ENCODE measurements at places on chromosomes 7 and 10.

GRCh38 chr7:49714182-49714581 is 59.3 kb upstream of the VWC2 start:
- DNase-seq, result no peak

- DNase-seq, result no peak
These were observed 224.9 kb downstream of the SKIDA1 start for GRCh38 chr10:21300551-21300950.

- no peak for DNase-seq
These were observed 66.9 kb downstream of the BBS9 start for GRCh38 chr7:33196221-33196620.

- DNase-seq, result no peak
These were observed 7.2 kb upstream of the AKR1B10 start for GRCh38 chr7:134520130-134520529.

GRCh38 chr10:5999440-6000165 is 22.3 kb upstream of the IL15RA start:
- DNase-seq, result no peak

DNA sequence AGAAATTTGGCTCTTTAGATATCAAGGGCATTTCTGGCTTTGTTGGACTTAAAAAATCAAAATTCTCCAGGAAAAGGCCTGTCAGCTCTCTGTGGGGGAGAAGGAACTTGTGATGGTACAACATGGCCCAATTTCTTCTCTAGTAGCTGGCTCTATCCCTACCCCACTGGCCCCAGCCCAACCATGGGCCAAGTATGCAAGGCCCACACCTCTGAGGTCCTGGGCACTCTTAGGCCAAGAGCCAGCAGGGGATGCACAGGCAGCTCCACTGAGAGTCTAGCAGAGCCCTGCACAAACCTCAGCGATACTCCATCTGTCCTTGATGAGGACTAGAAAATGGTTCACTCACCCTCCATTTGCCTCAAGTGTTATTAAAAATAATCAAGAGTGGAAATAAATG is 261.2 kb downstream of the C7orf25 start:
- DNase-seq, result no peak

DNA sequence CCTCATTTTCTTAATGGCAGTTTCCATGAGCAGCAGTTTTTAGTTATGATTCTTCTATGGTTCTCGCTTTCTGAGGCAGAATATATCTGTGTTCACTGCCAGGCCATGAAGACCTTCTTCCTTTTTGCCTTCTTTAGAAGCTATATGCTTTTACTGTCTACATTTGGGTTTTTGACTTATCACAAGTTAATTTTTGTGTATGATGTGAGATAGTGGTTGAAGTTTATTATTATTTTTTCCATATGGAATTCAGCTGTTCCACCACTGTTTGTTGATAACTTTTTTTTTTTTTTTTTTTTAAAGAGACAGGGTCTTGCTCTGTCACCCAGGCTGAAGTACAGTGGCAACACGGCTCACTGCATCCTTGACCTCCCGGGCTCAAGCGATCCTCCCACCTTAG is 44.5 kb downstream of the INPP5A start:
- no peak for DNase-seq

DNA sequence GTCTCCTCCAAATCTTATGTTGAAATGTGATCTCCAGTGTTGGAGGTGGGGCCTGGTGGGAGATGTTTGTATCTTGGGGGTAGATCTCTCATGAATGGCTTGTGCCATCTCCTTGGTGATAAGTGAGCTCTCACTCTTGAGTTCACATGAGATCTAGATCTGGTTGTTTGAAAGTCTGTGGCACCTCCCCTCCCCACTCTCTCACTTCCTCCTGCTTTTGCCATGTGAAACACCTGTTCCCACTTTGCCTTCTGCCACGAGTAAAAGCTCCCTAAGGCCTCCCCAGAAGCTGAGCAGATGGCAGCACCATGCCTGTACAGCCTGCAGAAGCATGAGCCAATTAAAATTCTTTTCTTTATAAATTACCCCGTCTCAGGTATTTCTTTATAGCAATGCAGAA is 23.5 kb downstream of the TMEM229A start:
- no peak for DNase-seq

GRCh38 chr10:124669141-124669823 is 74.9 kb downstream of the FAM53B start:
- DNase-seq, result no peak

DNA sequence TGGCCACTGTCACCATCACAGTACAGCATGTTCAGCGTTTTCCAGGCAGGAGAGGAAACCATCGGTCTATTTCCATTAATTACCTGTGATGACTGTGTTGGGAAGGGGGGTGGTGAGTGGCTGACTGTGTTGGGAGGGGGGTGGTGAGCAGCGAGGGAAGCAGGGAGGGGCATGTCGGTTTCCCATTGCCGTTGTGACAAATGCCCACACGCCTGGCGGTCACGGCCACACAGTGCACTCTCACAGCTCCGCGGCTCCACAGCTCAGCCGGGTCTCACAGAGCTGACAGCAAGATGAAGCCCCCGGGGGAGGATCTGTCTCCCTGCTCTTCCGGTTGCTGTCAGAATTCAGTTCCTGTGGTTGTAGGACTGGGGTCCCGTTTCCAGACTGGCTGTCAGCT is 39.0 kb downstream of the AP5Z1 start:
- no peak for DNase-seq

DNA sequence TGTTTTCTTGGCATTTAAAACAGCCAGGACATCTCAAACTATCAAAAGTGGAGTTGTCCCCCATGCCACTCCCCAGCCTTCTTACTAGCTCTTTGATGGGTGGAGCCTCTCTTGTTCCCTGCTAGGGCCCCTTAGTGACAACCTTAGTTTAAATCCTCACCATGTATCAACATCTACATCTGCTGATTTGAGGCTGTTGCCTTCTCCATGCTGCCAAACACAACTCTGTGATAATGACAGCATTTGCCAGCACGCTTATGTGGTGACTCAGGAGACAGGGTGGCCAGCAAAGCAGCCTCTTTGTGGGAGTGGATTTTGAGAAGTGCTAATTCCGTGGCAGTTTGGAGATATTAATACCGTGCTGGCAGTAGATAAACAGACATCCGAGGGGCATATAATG is 145.4 kb downstream of the LRRC4 start:
- no peak for DNase-seq

GRCh38 chr10:9895453-9895852 is 1122.2 kb upstream of the CELF2 start:
- DNase-seq, result no peak

GRCh38 chr7:68785036-68785435 is 813.2 kb upstream of the AUTS2 start:
- no peak for DNase-seq

DNA sequence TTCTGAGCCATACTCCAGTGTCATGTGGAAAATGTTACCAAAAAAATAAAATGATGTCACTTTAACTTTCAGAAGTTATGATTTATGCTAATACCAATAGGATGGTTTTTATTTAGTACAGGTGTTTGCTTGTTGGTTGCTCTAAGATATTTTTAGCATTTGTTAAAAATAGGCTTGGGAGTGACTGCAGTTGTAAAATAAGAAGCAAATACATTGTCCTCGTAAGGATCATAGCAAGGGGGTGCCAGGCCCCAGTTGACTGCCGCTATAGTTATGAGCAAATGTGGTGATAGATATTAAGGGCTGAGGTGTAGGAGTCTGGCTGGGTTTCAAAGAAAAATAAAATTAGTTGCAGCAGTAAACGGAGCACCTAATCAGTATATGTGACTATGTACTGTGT is 354.4 kb upstream of the BMPER start:
- no peak for DNase-seq

- no peak for DNase-seq
These were observed 208.1 kb upstream of the DKK1 start for GRCh38 chr10:52106011-52106410.

DNA sequence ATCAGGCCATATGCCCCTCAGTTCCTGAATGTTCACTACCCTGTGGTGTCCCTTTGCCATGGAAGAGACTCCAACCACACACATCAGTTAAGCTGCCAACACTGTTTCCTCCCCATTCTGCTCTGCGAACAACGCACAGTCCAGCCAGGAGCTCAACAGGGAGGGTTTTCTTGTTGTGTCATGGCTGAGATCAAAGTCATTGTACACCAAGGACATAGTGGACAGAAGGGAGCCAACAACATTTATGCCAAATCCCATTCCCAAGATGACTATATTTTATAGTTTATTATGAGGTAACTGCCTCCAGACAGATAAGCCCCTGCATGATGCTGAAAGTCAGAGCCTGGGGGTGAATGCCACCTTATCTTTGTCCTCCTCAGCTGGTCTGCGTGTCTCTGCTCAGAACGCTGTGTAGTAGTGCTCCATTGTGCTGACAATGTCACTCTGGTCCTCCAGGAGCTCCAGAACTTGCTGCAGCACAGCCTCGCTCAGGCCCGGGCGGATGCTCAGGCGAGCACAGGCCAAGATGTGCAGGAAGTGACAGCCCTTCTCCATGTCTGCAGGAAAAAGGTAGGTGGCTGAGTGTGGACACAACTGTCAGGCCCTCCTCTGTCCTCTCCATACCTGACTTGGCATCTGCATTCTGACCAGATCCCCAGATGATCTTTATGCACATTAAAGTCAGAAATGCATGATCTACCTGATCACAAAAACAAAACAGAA is 27.1 kb upstream of the SH3PXD2A start:
- DNase-seq, result no peak

DNA sequence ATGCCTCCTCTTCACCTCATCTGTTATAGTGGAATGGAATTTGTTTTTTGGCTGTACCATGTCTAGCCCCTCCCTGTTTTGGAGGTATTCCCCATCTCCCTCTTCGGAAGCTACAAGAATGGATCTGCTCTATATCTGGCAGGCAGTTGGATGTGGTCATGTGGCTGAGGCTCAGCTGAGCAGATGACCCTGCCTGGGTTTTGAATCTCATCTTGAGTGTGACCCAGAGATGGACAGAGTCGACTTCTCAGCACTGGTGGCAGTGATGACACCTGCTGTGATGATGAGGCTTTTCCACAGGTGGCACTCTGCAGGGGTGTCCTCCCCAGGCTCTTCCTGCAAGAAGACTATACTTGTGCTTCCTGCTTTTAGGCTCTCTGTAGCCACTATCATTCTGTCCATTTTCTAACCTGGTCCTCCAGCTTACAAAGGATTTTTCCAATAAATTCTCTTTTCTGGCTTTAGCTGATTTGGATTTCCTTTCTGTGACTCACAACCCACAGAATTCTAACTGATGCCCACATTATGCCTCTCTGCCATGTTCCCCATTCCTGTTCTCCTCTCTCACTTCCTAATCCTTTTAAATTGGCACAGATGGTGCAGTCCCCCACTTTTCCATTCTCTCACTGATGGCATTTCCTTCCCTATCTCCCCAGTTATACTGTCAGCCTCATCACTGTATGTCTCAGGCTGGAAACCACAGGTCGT is 7.5 kb upstream of the ARHGAP22 start:
- no peak for DNase-seq

DNA sequence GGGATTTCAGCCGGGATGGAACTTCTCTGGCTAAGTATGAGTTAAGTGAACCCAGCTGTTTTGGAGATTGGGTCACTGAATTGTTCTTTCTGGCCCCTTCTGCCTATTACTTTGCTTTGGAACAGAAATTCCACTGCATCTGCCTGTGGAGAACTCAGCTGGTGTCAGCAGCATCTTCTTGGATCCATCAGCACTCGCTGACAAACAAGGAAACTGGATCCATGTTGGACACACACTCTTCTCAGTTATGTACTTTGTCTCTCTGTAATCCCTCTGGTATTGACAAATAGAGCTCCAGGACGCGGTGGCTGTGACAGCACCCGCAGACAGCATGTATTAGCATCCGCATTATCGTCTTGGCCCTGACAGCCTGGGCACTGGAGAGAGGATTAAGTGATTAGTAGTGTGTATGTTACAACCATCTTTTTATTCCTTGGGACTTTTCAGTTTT is 73.0 kb upstream of the BMPER start:
- no peak for DNase-seq

DNA sequence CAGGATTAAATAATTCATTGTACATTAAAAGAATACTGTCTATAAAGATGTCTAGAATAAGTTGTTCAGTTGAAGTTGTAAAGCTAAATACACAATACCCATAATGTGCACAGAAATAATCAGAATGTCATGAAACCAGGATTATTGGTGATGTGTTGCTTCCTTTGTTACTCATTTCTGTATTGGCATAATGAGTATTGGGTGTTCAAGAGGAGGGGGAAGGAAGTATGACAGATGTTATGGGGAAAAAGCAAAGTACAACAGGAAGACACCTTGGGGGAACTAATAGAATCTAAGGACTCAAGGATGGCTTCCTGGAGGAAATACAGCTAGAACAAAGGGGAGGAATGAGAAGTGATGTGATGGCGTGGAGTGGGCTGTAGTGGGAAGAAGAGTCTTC is 15.0 kb downstream of the ANKRD1 start:
- DNase-seq, result no peak

- DNase-seq, result no peak
These were observed 8.4 kb downstream of the LRMDA start for GRCh38 chr10:75439811-75440210.

- no peak for DNase-seq
These were observed 11.8 kb upstream of the ZMIZ2 start for GRCh38 chr7:44736896-44737295.

- no peak for DNase-seq
These were observed 10.6 kb upstream of the GRB10 start for GRCh38 chr7:50793120-50793946.

DNA sequence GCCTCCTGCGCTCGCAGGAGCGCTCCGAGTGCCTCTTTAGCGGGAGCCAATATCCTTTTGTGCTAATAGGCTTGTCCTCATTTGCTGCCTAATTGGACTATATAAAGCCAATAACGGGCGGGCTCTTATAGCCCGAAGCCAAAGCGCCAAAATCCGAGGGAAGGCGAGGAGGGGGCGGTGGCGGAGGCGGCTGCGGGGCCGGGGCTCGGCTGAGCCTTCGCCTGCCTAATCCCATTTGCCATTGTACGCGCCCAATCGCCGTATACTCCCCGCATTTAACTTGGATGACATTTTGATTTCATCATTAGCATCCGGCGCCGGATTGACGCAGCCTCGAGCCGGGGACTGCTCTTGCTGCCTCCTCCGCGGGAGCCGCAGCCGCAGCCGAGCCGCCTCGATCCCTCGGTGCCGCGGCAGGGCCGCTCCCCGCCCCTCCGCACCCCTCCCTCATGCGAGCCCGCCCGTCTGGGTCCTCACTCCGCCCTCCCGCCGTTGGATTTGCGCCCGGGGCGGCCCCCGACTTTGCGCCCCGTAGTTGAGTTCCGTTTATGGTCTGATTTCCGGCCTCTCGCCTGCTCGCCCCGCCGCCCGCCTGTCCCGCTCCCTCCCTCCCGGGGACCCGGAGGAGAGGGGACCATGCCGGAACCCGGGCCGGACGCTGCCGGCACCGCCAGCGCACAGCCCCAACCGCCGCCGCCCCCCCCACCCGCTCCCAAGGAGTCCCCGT is at the start of gene HMX3:
HMX3 (plus strand) TSS at position 556 of the 727 bp plus-strand sequence; CDS start at position 637, 81 bp downstream.
- DNase-seq, result no peak

GRCh38 chr7:100677308-100678267 is 4.0 kb downstream of the GNB2 start:
- DNase-seq, result no peak
